ENCODE measurements at places on chromosomes 3 and 15.

GRCh38 chr3:89851974-89852621 lies 744.7 kb downstream of the EPHA3 start:
- DNase-seq, result no peak

GRCh38 chr3:86147119-86147518 lies 843.8 kb downstream of the VGLL3 start:
- no peak for DNase-seq

- no peak for DNase-seq
Measured at GRCh38 chr3:123781138-123781537, 103.0 kb downstream of the MYLK start.

- peak; percentile 40 for DNase-seq
Measured at GRCh38 chr3:157119369-157119951, 40.5 kb downstream of the CCNL1 start.

- DNase-seq, result no peak
Measured at GRCh38 chr3:140552403-140552802, 125.5 kb upstream of the TRIM42 start.

DNA sequence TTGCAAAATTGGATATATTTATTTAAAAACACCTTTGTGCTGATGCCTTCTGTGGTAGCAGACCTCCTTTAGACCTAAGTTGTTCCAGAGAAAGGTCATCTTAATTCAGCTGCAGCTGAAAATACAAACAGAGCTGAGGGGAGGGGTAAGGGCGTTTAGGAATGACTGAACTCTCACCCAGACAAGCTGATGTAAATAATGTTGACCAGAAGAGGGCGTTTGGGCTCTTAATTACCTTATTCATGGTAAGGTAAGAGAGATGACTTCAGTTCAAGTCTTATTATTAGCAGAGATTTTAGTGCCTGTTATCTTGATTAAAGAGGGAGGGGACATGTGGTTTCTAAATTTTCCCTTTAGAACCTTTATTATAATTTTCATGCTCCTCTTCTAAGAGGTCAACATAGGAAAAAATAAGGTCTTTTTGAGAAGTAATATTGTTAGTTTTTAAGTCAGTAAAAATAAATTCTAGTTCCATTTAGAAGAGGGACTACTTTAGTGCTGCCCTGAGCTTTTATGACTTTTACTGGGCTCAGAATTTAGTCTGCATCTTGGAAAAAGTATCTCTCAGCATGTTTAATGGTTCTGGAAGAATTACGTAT lies 46.3 kb downstream of the GPR171 start:
- no peak for DNase-seq

DNA sequence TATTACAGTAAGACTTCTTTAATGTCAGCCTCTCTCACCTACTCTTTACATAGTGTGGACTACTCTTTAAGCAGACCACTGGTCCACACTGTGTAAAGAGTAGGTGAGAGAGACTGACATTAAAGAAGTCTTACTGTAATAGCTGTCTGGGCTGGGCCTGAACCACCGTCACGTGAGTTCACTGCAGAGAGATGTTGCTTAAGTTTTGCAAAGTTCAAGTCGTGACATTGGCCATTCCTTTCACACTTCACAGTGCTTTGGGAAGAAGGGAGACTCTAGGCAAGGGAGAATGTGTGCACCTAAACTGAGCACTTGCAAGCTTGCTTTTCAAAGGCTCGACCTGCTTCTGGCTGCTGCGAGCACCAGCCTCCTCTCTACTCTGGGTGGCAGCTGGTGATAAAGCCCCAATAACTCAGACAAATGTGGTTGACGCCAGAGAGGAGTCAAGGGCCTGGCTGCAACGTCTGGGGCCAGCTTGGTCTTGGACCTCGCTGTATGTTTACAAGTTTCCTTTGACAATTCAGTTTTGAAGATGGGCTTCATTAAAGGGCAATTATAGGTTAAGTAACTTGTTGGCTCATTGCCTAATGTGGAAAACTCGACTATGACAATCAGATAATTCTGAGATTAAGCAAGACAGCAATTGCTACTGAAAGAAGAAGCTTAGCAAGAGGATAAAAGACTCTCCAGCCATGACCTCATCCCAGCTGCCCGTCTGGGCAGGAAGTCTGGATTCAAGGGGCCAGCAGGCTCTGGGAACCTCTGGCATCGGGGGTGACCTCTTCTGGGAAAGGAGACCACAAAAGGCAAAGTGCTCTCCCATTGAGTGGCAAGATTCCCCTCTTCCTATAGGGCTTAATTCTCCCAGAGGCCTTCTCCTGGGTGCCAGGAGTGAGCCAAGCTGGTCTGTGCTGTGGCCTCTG lies 242.1 kb upstream of the TLE3 start:
- no peak for DNase-seq

DNA sequence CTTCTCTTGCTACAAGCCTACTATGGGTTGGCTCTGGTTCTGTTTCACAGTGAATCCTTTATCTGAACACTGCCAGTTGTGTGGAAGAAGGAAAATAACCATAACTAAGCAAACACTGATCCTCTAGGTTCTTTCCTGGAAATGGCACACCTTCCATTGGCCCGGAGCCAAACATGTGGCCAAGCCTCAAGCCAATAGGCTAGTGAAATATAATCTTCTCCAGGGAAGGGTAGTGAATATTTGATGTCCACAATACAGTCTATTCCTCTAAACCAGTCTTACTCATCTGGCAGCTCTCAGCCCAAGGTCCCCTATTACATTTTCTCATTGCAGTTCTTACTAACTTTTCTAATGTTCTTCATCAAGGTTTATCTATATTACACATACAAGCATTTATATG lies 921.3 kb downstream of the TUSC7 start:
- DNase-seq, result no peak

GRCh38 chr15:77420610-77421369 lies at the start of gene HMG20A:
HMG20A (plus strand) TSS chr15:77420888; CDS start chr15:77458408, 37,520 bp downstream.
- DNase-seq, result peak; percentile 49

DNA sequence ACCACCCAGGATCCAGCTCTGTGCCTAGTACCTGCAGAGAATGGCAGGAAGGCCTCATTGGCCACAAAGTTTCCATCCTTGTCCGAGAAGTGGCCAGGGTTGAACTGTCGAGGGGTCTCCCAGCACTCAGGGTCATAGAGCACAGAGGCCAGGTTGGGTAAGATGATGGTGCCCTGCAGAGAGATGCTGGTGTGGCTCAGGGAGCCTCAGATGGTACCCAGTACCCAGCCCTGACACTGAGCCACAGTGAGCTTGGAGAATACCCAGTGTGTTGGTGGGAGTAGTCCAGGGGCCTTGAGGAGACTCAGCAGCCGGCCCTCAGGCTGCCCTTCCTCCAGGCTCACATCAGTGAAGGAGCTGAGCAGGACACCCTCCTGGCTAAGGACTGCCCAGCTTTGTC lies 11.5 kb upstream of the PARL start:
- DNase-seq, result no peak

GRCh38 chr3:11128682-11129632 lies 25.3 kb upstream of the HRH1 start:
- DNase-seq, result peak; percentile 34

- DNase-seq, result no peak
Measured at GRCh38 chr15:68990231-68990991, 24.1 kb upstream of the NOX5 start.

GRCh38 chr3:59688636-59689035 lies 638.8 kb upstream of the CFAP20DC start:
- no peak for DNase-seq

DNA sequence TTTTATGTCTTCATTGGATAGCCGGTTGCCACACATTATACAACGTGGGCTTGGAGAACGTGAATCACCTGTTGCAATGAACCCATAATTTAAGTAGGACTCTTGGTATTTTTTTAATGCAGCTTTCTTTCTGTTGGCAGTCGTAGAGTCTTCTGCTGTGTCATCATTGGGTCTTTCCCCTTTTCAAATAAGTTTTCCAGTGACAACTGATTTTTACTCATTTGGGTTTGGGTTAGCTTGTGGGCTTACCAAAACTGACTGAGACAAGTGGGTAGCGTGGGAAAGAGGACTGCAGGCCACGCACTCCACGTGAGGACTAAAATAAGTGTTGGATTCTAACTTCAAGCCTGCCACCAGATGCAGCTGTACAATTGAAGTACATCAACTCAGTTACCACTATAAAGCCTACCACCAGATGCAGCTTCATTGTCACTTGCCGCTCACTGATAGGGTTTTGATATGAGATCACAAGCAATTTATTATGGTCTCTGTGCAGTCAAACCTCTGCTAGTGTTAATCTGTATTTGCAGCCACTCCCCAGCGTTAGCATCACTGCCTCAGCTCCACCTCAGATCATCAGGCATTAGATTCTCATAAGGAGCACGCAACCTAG lies 6.4 kb upstream of the CAPN7 start:
- DNase-seq, result no peak

GRCh38 chr3:53180305-53181023 lies 19.5 kb downstream of the PRKCD start:
- no peak for DNase-seq

DNA sequence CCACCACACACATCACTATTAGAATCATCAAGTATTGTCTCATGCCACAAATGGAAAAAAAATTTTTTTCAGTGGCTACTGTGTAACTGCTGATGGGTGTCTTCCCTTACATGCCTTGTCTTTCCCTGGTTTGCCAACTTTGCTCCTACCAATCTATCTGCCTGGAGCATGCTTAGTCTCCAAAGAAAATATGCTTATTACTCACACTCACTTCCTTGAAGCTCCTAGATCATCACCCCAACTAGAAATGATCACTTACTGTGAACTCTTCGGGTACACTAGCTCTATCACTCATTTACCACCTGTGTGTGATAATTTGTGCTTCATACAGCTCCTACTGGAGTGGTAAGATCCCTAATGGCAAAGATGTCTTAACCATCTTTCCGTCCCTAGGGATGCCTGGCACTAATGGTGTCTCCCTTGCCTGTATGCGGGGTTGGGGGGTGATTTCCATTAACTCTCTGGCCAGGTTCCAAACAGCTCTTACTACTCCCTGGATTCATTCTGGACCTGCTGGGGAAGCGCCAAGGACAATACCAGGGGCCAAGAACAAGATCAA lies 799 bp downstream of the VPS33B start:
- no peak for DNase-seq

DNA sequence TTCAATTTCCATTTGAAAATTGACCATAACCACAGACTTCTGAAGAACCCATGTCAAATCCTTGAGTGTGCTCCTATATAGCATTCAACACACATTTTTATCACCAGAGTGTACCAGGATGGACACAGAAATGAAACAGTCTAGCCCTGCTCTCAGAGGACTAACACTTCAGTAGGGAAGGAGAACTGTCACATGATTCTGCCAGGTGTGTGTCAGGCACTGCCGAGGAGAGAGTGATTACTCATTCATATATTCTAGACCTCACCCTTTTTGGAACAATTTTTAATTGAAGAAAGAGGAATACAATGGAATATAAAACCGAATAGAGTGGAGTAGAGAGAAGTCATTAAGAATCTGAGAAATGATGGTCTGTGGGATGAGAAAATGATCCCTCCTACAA lies 125.8 kb downstream of the ERC2 start:
- no peak for DNase-seq

GRCh38 chr15:41967506-41968206 lies 4.7 kb downstream of the EHD4 start:
- DNase-seq, result no peak

DNA sequence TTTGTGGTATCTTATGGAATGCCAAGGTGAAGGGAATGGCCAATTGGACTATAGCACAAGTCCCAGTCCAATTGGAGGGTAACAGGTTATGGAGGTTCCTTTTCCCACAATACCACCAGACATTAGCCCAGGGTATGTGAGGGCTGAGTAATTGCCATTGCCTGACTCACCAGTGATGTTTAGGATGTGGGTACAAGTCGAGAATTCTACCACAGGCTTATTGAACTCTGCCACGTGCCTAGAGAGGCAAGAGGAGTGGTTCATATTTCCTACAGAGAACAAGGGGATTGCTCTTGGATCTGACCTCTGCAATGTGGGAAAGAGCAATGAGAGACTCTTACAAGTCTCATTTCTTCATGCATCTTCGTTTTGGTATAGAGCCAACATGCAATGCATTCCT lies 85.0 kb upstream of the XCR1 start:
- no peak for DNase-seq

- DNase-seq, result no peak
Measured at GRCh38 chr15:88002706-88003105, 253.8 kb downstream of the NTRK3 start.

DNA sequence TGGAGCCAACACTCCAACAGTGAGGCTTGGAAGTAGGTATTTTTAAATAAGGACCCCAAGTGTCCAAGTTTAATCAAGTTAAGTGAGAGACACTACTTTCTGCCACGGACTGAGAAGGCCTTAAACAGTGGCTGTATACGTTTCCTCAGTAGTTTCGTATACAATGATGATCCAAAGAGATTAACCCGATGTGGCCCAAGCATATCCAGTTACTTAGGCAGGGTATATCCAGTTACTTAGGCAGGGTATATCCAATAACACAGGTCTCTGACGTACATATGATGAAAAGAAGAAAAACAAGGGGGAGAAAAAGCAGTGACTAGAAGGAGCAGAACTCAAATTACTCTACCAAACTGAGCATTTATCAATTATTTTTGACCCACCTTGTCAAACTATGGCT lies 591.4 kb downstream of the FOXP1 start:
- no peak for DNase-seq

GRCh38 chr3:196079682-196080081 lies 2.2 kb downstream of the TFRC start:
- DNase-seq, result no peak

DNA sequence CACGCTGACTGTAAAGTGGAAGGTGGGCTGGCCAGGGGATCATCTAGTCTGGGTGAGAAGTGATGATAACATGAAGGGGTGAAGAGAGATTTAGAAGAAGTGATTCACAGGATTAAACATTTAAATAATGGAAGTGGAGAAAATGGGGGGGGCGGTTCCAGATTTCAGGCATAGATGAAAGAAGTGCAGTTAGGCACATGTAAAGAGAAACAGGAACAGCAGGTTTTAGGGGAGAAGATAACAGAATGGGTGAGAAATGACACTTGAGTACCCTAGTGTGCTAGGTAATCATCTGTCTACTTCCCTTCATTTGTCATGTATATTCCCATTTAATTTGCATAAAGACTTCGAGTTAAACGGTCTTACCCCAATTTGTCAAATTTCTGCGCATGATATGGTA lies 15.3 kb downstream of the B3GNT5 start:
- DNase-seq, result no peak

DNA sequence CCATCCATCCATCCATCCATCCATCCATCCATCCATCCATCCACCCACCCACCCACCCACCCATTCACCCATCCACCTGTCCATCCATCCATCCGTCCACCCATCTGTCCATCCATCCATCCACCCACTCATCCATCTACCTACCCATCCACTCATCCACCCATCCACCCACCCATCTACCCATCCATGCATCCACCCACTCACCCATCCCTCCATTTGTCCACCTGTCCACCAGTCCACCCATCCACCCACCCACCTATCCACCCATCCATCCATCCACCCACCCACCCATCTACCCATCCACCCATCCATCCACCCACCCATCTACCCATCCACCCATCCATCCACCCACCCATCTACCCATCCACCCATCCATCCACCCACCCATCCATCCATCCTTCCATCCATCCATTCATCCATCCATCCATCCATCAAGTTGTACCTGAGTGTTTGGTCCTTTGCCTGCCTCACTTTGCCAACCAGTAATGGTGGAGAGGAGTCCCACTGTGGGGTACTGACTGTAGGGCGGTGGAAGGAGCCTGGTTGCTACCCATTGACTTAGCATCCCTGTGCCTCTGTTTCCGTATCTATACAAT lies 17.3 kb downstream of the PSTPIP1 start:
- DNase-seq, result no peak

- DNase-seq, result peak; percentile 24
Measured at GRCh38 chr3:45907769-45908705, 21.7 kb downstream of the CCR9 start.

- no peak for DNase-seq
Measured at GRCh38 chr3:49134471-49135265, 1.8 kb upstream of the LAMB2 start.
